H7 (cell line): ENCODE measurements at places on chromosomes 16 and 17.

- peak; percentile 67 for DNase-seq
Measured at GRCh38 chr17:36939052-36939801, 2.0 kb downstream of the LHX1 start.

GRCh38 chr17:12463102-12463501 lies 202.6 kb upstream of the MYOCD start:
- DNase-seq, result no peak

- peak; percentile 85 for DNase-seq
Measured at GRCh38 chr16:79599837-79600637, 500 bp downstream of the MAF start.

- peak; percentile 51 for DNase-seq
Measured at GRCh38 chr17:82217530-82218204, 5.0 kb upstream of the CCDC57 start.

- DNase-seq, result no peak
Measured at GRCh38 chr16:49482690-49483089, 109.1 kb downstream of the C16orf78 start.

- no peak for DNase-seq
Measured at GRCh38 chr17:30520882-30521281, 43.7 kb downstream of the GOSR1 start.

- DNase-seq, result no peak
Measured at GRCh38 chr16:24589997-24590396, 50.6 kb downstream of the RBBP6 start.
